ENCODE measurements at places on chromosomes 12 and 14.

- no peak for DNase-seq
These were observed 63.4 kb upstream of the FBRSL1 start for GRCh38 chr12:132426349-132427173.

GRCh38 chr12:105761075-105761474 lies 377.7 kb downstream of the NUAK1 start:
- no peak for DNase-seq

- peak; percentile 80 for DNase-seq
These were observed 45.7 kb upstream of the ITPR2 start for GRCh38 chr12:26878661-26879119.

GRCh38 chr14:106790189-106791036 lies 1264.0 kb downstream of the TMEM121 start:
- DNase-seq: no peak
